ENCODE measurements at places on chromosomes 11 and 22.
A peak's percentile ranks its signal among the peaks of the same experiment; 100 is the strongest.

DNA sequence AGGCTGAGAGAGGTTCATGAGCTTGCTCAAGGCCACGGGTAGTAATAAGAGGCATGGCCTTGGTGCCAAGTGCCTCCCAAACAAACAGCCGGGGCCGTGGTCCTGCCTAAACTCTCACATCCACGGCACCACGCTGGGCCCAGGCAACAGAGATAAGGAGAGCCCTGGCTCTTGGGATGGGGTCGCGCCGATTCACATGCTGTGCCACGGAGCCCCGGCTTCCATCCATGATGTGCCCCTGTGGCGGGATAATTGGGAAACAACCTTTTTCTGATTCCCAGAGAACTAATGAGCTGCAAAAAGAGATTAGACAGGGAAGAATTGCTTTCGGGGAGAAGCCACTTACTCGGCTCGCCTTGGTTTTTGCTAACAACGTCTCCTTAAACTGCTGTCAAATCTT is 22.0 kb downstream of the TP53AIP1 start:
- peaks cover 12% of the 10 kb centered on the region for H3K4me1 ChIP-seq
- H3K27me3 ChIP-seq: peaks cover 3% of the 10 kb centered on the region
- H3K36me3 ChIP-seq: no peaks in the 10 kb centered on the region
- no peak overlapping the region for H3K27ac ChIP-seq
- DNase-seq: no peak
- H3K4me3 ChIP-seq: no peak overlapping the region

DNA sequence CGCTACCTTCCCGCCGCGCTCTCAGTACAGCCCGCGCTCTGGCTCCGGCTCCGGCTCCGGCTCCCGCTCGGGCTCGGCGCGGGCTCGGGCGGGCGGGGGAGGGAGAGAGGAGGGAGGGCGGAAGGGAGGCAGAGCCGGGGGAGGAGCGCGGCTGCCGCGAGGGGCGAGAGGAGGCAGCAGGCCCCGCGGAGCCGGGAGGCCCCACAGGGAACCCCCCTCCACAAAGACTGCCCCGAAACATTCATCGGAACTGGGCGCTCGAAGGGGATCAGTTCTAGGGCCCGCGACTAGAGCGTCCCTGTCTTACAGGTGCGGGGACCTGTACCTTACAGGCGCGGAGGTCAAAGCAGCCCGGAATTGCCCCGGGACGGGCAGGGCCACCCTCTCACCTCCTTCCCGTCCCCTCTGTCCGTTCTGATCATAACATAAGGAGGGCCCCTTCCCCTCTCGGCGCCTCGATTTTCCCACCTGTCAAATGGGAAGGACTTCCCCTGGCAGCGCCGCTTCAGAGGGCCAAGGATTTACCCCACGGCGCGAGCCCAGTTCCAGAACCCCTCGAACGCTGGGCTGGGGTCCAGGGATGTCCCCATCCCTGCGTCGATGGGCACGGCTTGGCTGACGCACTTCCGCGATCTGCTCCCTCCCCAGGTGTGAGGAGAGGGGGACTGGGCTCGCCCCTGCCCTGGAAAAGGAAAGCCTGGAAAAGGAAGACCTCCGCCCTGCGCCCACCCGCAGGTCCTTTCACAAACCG is at the start of gene SHISA8:
Gene SHISA8 (minus strand): TSS at position 40 of the 751 bp plus-strand sequence. CDS start 407 bp downstream, outside the sequence.
- DNase-seq: no peak
- H3K4me3 ChIP-seq: peak within 1 kb of the TSS; percentile 53
- no peak within 1 kb of the TSS for H3K27ac ChIP-seq
- H3K4me1 ChIP-seq: peaks cover 50% of the 10 kb centered on the region
- H3K27me3 ChIP-seq: peaks cover 78% of the 10 kb centered on the region

DNA sequence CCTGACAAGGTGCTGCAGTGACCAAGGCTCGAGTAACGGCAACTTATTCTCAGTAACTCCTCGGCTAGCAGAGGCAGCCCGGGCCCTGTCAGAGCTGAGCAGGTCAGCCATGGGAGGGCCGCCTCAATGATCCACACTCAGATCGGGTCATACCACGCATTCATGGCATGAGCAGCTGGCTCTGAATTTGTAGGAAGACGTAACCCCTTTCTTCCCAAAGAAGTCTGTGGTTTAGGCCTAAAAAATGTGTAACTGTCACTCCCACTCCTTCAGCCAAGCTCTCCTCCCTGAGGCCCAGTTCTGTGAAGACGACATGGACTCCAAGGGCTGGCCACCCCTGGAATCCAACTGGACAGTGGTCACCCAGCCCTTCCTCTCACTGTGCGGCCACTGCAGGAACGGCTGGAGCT is 30.0 kb downstream of the PPP2R1B start:
- H3K4me3 ChIP-seq: peak overlapping the region; percentile 44
- H3K27ac ChIP-seq: peak overlapping the region; percentile 91
- H3K4me1 ChIP-seq: peaks cover 69% of the 10 kb centered on the region
- peaks cover 10% of the 10 kb centered on the region for H3K36me3 ChIP-seq
- H3K27me3 ChIP-seq: no peaks in the 10 kb centered on the region

GRCh38 chr22:30802202-30803166 is 107.8 kb downstream of the OSBP2 start:
- H3K4me1 ChIP-seq: peaks cover 15% of the 10 kb centered on the region
- peak; percentile 80 for DNase-seq
- H3K36me3 ChIP-seq: no peaks in the 10 kb centered on the region
- H3K27ac ChIP-seq: no peak overlapping the region
- peak overlapping the region; percentile 40 for H3K4me3 ChIP-seq

DNA sequence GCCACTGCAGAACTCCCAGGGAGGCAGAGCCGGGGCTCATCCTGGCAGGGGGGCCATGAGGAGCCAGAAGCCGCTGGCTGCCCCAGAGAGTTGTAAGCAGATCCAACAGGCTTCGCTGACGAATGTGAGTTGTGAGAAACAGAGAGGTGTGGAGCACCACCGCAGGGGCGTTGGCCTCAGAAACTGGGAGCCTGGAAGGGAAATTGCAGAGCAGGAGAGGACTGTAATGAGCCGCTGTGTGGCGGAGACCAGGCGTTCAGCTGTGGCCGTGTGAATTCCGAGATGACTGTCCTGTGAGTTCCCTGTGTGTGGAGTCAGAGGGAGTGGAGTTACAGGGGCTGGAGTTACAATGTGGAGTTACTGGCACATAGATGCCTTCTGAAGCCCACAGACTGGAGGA is 27.7 kb upstream of the ETS1 start:
- peaks cover 4% of the 10 kb centered on the region for H3K4me1 ChIP-seq
- H3K27me3 ChIP-seq: peaks cover 4% of the 10 kb centered on the region
- no peak overlapping the region for H3K4me3 ChIP-seq
- DNase-seq: no peak

GRCh38 chr11:94676814-94677213 is 91.3 kb upstream of the AMOTL1 start:
- H3K27me3 ChIP-seq: no peaks in the 10 kb centered on the region
- H3K36me3 ChIP-seq: no peaks in the 10 kb centered on the region
- no peak for DNase-seq

GRCh38 chr11:134711588-134711987 is 299.5 kb upstream of the B3GAT1 start:
- no peak for DNase-seq
- peaks cover 4% of the 10 kb centered on the region for H3K27me3 ChIP-seq
- no peaks in the 10 kb centered on the region for H3K4me1 ChIP-seq
- no peak overlapping the region for H3K27ac ChIP-seq

DNA sequence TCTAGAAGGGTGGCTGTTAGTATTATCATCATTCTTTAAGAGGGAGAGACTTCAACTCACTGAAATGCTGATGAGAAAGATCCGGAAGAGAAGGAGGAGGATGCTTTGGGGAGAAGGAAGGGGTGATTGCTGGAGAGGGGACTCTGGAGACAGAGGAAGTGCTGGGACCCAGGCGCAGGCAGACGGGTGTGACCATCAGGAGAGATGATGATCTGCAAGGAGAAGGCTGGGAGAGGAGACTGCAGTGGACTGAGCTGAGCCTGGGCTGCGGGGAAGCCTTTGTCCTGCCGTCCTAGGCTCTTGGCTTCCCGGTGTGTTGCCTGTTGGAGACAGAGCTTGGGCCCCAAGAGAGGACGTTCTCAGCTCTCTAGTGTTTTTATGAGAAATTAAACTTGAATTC is 22.6 kb downstream of the RASD2 start:
- no peaks in the 10 kb centered on the region for H3K36me3 ChIP-seq
- peaks cover 14% of the 10 kb centered on the region for H3K4me1 ChIP-seq
- DNase-seq: no peak
- no peak overlapping the region for H3K4me3 ChIP-seq

DNA sequence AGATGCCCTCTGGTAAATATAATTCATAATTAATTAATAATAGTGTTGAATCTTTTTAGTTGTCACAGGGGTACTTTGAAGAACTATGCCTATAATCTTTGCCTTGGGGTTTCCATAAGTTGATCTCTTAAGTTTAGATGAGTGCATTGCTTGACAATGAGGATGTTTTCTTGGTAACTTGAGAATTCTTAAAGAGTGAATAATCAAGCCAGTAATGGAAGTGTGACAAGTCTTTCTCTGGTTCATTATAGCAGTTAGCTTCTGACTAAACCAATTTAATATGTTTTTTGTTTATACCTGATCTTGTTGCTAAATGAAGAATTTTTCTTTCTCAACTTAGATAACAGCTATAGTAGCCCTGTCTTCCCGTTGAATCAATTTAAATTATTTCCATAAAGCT is 46.2 kb downstream of the ATXN10 start:
- peaks cover 22% of the 10 kb centered on the region for H3K36me3 ChIP-seq
- no peak overlapping the region for H3K4me3 ChIP-seq
- no peak for DNase-seq
- no peaks in the 10 kb centered on the region for H3K4me1 ChIP-seq

DNA sequence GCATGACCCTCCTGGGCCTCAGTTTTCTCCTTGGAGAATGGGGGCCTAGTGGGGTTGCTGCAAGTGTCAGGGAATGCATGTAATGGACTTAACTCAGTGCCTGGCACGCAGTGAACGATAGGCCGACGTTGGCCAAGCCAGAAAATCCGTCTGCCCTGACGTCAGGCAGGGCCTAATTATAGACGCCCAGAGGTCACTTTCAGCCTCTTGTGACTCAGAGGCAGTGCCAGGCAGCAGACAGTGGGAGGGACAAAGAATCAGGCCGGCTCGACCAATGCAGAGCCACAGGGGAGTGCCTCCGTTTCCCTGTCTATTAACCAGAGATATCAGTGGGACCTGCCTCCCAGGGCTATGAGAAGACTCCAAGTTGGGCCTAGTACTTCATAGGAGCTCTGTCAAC is 115.0 kb downstream of the MN1 start:
- H3K27me3 ChIP-seq: no peaks in the 10 kb centered on the region
- H3K27ac ChIP-seq: peak overlapping the region; percentile 42
- no peak overlapping the region for H3K4me3 ChIP-seq
- no peak for DNase-seq
- no peaks in the 10 kb centered on the region for H3K4me1 ChIP-seq

DNA sequence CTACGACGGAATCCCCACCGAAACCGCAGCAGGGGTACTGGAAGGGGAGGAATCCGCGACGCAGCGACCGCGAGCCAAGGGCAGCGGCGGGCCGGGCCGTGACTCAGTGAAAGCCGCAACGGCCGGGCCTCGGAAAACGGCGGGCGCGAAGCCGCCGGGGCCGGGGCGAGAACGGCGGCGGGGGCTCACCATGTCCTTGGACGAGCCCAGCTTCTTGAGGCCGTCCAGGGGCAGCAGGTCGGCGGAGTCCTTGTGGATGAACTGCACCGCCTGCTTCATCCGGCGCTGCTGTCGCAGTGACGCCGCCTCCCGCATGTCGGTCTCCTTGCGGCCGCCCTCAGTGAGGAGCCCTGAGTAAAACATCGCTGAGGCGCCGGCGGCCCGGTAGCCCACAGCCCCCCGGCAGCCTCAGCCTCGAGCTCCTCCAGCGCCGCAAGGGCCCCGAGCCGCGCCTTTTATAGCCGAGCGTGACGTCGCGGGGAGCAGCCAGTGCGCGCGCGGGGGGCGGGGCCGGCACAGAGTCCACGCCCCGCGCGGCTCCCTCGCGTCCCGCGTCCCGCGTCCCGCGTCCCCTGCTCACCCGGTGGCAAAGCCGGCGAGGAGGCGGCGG is at the start of gene NRIP3:
Gene NRIP3 (minus strand): TSS at position 429 of the 610 bp plus-strand sequence. CDS start 66 bp downstream, at position 363.
- H3K27ac ChIP-seq: no peak within 1 kb of the TSS
- H3K27me3 ChIP-seq: peaks cover 11% of the 10 kb centered on the region
- peak; percentile 84 for DNase-seq
- H3K4me3 ChIP-seq: peak within 1 kb of the TSS; percentile 50
- H3K4me1 ChIP-seq: peaks cover 23% of the 10 kb centered on the region

- H3K4me3 ChIP-seq: no peak overlapping the region
- no peak for DNase-seq
- no peaks in the 10 kb centered on the region for H3K4me1 ChIP-seq
- H3K27me3 ChIP-seq: no peaks in the 10 kb centered on the region
Measured at GRCh38 chr11:13800901-13801300, 132.4 kb downstream of the FAR1 start.

DNA sequence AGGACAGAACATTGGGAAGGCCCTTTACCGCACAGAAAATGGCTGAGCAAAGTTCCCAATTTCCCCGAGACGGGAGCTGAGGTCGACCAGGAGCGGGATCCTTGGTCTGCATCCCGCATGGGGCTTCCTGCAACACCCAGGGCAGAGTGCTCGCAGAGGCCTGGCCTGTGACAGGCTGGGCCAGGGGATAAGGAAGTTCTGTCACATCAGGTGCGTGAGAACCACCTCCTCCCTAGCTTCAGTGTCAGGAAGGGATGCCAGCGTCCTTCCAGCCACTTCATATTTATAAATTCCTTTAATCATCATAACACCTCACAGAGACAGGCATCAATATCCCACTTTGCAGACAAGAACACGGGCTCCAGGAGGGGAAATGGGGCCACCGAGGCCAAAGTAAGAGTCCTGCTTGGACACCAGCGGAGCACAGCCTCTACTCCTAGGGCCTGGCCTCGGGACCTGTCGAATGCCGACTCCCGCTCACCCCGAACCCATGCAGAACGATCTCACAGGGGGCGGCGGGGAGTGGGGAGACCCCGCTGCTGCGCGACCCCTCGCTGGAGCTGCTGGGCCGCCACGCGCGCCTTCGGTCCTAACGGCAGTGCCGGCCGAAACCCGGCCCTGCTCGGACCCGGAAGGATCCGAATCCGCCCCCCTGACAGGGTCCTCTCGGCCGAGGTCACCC is 532 bp downstream of the BET1L start:
- peak overlapping the region; percentile 80 for H3K4me3 ChIP-seq
- peaks cover 53% of the 10 kb centered on the region for H3K36me3 ChIP-seq
- H3K27ac ChIP-seq: peak overlapping the region; percentile 100

DNA sequence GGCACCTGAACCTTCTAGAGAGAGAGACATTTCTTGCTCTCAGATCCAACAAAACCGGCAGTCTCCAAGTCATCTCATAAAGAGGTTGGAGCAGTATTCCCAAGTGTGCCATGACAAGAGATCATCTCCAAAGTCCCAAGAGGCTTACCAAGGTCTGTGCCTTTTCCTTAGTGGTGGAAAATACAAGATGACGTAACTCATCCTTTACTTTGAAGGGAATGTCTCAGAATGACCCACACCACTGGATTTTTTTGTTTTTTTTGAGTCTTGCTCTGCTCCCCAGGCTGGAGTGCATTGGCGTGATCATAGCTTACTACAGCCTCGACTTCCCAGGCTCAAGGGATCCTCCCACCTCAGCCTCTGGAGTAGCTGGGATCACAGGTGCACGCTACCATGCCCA is 71.0 kb upstream of the SLC22A12 start:
- no peak for DNase-seq
- no peak overlapping the region for H3K4me3 ChIP-seq
- no peaks in the 10 kb centered on the region for H3K36me3 ChIP-seq
- H3K4me1 ChIP-seq: no peaks in the 10 kb centered on the region

GRCh38 chr22:43883012-43883661 is 8.7 kb downstream of the PNPLA5 start:
- no peak overlapping the region for H3K27ac ChIP-seq
- no peak for DNase-seq
- no peak overlapping the region for H3K4me3 ChIP-seq
- H3K4me1 ChIP-seq: no peaks in the 10 kb centered on the region
- no peaks in the 10 kb centered on the region for H3K36me3 ChIP-seq

All from suprapubic skin (tissue), 4 donors.